ENCODE measurements at places on chromosomes 3 and 15.
A peak's percentile ranks its signal among the peaks of the same experiment; 100 is the strongest.

DNA sequence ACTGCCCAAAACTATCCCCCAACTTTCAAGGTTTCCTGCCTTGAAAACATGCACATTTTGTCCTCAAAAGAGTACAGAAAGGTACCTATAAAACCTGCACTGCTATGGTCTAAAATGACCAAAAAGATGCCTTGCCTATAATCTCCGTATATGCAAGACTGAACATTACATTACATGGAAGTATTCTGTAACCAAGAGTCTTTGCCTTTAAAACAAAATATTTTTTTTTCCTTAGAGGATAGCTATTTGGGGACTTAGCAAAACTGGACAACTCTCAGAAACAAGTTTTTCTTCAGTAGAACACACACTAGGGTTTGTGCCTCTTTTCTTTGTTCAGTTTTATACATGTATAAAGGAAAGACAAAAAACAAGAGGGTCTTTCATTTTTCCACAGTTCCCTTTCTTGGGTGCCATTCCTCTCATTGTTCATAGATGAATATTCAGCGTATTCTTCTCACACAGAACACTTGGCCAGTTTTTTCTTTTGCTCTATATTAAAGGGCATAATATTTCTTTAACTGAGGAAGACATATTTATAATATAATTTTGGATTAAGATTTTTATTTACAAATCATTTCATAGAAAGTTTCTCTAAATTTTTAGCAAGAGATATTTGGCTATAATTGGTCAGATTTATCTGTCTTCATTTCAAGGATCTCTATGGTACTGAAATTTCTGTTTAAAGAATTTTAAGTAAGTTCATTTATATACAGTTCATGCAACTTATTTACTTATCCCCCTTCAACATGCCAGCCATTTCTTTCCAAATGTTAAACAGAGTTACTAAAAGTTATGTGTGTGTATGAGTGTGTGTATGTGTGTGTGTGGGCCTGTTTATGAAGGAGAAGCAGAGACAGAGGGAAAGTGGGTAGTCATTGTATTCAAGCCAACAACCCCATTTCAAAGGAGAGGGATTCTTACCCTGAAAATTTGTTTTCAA lies 142.6 kb downstream of the ZBTB20 start:
- no peak for DNase-seq

GRCh38 chr3:176690083-176690869 lies 507.0 kb downstream of the TBL1XR1 start:
- DNase-seq, result no peak

DNA sequence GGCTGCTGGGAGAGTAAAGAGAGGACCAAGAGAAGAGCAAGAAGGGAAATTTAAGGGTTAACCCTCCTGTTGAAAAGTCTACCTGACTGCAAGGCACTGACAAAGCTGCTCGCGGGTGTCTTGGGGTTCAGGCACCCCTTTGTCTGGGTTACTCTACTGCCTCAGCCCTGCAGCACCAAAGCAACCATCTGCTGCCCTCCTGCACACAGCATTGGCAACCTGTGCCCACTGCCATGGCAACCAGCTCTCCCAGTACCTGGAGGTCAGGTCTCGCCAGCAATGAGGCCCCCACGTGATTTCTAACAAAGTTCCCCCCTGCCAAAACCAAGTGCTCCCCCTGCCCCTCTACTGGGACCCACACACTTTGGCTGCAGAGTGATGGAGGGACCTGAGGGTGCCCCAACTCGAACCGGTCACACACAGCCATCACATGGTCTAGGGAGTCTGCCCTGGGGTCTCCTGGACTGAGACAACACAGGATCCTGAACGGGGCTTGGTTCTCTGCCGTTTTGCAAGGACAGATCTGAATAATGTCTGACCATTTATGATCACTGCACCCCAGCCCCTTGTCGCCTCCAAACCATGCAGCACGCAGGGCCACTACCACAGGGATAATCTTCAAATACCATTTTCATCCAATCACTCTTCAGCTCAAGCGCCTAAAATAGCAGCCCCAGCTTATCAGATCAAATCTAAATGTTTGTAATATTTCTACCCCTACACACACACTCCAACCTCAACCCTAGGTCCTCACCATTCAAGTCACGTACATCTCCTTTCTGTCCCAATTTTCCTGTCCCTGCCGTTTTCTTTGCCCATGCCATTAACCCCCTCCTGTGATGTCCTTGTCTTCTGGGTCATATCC lies 50.7 kb downstream of the ADCY5 start:
- DNase-seq, result no peak

- no peak for DNase-seq
Measured at GRCh38 chr3:124057420-124057819, 65.5 kb upstream of the ROPN1 start.

DNA sequence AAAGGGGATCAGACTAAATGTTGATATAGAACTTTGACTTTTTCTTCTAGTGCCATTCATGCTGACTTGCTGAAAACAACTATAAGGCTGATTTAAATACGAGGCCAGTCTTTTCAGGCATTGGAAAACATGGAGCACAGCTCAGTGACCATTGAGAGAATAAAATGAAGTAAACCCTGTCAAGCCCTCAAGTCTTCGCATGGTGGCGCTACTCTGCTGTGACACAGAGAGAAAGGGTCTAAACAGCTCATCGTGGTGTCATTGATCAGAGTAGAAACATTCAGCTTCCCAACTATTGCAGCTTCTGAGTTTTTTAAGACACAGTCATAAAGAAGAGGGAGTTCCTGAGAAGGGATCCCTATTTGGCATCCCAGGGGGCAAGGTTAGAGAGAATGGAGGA lies 716.2 kb downstream of the DIPK2A start:
- DNase-seq, result no peak

GRCh38 chr15:90201130-90201943 lies at the start of gene SEMA4B:
Gene SEMA4B (plus strand): TSS chr15:90201330. CDS start chr15:90201579, 249 bp downstream.
- DNase-seq, result peak; percentile 43

- DNase-seq, result no peak
Measured at GRCh38 chr3:52983336-52983807, 62.5 kb downstream of the SFMBT1 start.

DNA sequence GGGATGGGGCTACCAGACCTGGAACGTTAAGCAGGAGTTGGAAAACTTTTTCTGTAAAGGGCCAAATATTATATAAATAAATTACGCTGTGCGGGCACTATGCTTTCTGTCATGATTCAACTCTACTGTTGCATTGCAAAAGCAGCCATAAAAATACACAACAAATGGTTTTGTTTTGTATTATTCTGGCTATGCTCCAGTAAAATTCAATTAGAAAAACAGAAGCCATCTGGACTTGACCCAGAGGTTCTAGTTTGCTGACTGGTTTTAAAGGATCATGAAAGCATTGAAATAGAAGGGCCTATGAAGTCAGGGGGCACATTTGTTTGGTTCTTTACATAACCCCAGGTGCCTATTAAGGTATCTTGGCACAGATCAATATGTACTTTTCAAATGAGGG lies 647.4 kb upstream of the LMCD1 start:
- no peak for DNase-seq
